ENCODE measurements at places on chromosomes 6 and 20.

GRCh38 chr6:156816505-156816904 lies 39.3 kb downstream of the ARID1B start:
- no peak for DNase-seq

- DNase-seq = no peak
Observed at GRCh38 chr6:169229615-169230321, 23.9 kb downstream of the THBS2 start.

DNA sequence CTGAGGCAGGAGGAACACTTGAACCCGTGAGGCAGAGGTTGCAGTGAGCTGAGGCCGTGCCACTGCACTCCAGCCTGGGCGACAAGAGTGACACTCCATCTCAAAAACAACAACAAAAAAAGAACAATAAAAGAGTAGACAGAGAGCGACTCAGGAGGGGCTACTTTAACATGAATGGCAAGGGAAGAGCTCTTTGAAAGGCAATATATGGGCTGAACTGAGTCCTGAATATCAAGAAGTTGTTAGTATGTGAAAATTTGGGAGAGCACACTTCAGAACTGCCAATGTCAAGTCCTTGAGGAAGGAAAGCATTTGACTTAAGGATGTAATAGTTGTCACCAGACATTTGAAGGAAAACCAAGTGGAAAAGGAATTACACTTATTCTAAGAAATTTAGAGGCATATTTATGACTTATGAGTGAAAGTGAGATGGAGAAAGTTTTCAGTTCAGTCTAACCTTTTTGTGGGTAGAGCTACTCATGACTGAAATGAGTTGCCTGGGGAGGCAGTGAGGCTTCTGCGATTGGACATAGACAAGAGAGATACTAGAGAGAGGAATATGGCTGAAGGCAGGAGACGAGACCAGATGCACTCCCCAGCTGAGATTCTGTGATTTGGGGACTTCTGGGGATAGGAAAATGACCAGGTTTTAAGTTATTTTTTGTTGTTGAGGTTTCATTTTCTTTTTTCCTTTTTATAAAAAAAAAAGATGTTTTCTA lies 48.6 kb upstream of the SLC16A10 start:
- no peak for DNase-seq

- no peak for DNase-seq
Observed at GRCh38 chr6:92069781-92070180, 1349.6 kb downstream of the EPHA7 start.

DNA sequence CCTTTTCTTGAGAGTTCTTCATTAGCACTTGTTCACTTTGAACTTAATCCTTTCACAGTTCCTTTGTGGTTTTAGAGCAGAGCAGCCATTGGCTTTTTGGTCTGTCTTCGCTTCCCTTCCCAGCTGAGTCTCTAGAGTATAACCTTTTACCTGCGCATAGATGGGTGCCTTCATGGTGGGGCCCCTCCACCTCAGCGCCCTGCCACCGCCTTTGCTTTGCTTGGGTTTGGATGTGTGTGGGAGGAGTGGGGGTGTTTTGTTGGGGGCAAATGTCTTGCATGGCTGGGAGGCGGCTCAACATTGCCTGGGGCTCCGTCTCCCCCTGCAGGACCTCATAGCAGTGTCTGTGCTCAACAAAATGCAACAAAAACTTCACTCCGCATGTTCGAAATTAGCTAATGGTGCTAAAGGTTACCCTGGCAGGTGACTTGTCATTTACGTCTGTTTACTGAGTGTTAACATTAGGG lies 11.9 kb downstream of the PYGB start:
- no peak for DNase-seq

DNA sequence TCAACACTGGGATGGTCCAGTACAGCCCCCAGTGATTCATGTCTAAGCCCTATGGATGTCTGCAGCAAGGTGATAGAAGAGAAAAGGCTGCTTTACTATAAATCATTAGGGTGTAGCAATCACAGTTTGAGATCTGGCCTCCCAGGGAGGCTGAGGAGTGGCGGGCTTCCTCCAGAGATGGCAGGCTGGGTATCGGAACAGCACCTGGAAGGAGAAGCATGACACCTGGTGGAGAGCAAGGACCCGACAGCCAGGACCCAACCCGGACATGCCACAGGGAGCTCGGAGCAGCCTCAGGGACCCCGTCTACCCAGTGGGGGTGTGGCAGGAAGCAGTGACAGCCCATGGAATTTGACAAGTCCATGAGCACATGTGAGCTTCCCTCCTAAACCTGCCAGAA lies 114.8 kb upstream of the CD93 start:
- peak; percentile 13 for DNase-seq

- DNase-seq = peak; percentile 53
Observed at GRCh38 chr6:135583256-135583761, 85.8 kb upstream of the AHI1 start.

DNA sequence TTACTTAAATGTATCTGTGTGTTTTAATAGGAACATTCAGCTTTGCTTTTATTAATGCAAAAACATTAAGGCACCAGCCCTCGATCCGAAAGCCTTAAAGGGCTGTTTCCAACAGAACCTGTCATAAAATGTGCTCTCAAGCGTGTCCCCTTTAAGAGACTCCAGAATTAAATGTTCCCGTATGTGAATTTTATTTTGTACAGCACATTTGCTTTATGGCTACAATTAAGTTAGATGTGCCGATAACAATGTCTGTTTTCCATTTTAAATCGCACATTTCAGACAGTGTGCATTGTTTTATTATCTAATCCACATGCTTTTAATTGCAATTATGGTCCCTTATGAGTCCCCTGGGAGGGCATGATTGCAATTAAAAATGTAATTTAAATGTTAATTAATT lies 198.9 kb downstream of the TSHZ2 start:
- DNase-seq = no peak

GRCh38 chr6:76441875-76442274 lies 369.4 kb upstream of the IMPG1 start:
- DNase-seq = no peak

- no peak for DNase-seq
Observed at GRCh38 chr20:59737816-59738215, 133.5 kb downstream of the PHACTR3 start.

- no peak for DNase-seq
Observed at GRCh38 chr6:41781366-41781730, 766 bp downstream of the PRICKLE4 start.

GRCh38 chr6:39344821-39345280 lies 22.3 kb upstream of the KCNK16 start:
- DNase-seq = no peak

- no peak for DNase-seq
Observed at GRCh38 chr6:148217051-148217450, 125.6 kb upstream of the SASH1 start.

DNA sequence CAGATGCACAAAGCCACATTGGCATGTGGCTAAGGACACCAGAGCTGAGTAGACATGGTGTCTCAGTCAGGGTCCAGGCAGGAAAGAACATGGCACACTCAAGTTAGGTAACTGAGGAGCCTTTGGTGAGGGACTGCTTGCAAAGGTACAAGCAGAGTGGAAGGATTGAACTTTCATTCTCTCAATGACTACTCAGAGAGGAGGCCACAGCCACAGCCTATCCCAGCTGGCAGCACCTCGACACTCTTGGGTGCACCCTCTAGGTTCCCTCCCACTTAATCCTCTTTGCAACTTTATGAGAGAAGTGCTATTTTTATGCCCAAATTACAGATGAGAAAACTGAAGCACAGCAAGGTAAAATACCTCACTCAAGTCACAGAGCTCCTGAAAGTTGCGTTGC lies 73.4 kb downstream of the ISM1 start:
- no peak for DNase-seq

DNA sequence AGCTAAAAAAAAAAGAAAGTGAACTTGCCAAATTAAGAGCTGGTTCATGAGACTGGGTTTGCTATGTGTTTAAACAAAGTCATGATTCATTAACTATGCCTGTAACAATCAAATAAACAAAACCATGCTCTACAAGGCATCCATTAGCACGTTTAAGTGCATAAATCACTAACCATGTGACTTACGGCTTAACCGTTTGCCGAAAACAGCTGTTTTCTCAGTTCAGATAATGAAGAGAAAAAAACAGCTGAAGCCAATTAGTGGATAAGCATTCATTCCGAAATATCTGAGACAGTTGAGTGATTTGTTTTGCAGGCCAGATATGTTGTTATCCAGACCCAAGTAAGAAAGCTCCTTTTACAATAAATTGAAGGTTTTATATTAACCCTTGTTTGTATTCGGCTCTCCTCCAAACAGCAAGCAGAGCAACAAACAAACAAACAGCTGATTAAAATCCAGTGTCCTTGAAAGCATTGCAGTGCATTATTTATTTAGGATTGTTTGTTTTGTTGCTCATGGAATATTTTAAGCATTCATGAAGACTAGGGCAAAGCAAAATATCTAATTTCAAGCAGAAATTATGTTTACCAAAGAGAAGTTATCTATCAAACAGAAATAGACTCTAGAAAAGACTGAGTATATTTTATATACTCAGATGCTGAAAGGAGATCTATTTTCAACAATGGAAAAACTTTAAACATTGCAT lies 343.5 kb downstream of the RFPL4B start:
- DNase-seq = peak; percentile 68

- peak; percentile 96 for DNase-seq
Observed at GRCh38 chr6:149922642-149923326, at the start of gene RAET1G. RAET1G (minus strand) TSS chr6:149923121; CDS start chr6:149923010, 111 bp downstream.
